ENCODE measurements at places on chromosomes 2 and 18.

GRCh38 chr2:235746257-235746934, 252.6 kb downstream of the AGAP1 start:
- peak; percentile 83 for DNase-seq

DNA sequence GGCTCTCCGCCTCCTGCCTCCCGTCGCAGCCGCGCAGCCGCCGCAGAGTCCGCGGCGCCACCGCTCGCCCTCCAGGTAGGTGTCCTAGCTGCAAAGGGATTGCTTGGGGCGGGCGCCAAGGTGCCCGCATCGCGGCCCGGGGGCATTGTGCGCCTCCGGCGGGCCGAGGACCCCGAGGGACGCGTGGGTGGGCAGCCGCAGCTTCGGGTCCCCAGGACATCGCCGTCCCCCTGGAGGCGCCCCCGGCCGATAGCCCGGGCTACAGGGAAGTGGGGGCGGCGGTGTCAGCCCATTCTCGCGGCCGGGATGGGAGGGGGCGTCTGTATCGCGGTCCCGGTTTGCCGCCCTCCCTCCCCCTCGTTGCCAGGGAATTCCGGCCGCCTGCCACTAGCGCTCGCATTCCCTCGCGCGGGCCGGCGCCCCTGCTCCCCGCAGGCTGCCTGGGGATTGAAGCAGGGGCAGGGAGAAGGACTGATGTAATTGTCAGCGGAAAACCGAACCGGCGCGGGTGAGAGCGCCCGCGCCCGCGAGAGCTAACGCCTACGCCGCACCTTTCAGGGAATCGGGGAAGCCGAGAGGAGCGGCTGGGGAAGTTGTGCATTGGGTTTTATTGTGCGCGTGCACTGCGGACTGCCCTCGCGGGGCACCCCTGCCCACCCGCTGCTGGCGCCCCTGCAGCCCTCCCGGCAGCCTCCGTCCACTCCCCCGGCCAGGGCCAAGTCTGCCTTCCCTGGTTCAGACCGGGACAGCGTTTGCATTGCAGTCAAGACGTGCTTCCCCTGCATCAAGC, 483 bp downstream of the OSBPL6 start:
- peak; percentile 15 for DNase-seq

- DNase-seq = no peak
Observed at GRCh38 chr2:20977520-20978180, 66.2 kb downstream of the APOB start.

DNA sequence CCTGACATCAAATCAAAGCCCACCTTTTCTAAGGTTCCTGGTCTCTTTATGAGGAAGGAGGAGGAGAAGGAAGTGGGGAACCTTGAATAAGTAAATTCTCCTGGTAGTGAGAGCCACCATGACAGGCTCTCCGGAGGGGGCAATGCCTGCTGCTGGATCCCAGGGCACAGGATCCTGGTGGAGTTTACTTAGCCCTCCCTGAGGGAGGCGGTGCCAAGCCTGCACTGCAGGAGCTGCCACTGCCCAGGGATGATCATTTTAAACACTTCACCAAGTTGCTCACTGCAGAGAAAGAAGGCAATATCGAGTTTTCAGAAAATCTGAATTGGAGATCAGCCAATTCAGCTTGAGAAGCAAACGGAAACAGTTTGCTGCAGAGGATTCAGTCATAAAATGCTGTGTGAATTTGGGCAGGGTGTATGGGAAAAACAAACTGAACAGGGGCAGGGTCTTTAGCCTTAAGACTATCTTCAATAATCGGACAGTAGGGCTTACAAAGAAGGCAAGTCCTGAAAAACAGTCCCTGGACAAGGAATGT, 200.7 kb downstream of the RAD51AP2 start:
- DNase-seq = no peak

- no peak for DNase-seq
Observed at GRCh38 chr18:32175265-32175664, 14.6 kb upstream of the MEP1B start.

- DNase-seq = no peak
Observed at GRCh38 chr2:230327418-230328154, 593 bp downstream of the SP140L start.

GRCh38 chr2:287911-288757, at the start of gene ALKAL2:
TSS of gene ALKAL2 (minus strand) at chr2:288091. CDS start at chr2:287835, 256 bp downstream.
- DNase-seq = no peak

GRCh38 chr2:46369783-46370182, 72.6 kb downstream of the EPAS1 start:
- no peak for DNase-seq

DNA sequence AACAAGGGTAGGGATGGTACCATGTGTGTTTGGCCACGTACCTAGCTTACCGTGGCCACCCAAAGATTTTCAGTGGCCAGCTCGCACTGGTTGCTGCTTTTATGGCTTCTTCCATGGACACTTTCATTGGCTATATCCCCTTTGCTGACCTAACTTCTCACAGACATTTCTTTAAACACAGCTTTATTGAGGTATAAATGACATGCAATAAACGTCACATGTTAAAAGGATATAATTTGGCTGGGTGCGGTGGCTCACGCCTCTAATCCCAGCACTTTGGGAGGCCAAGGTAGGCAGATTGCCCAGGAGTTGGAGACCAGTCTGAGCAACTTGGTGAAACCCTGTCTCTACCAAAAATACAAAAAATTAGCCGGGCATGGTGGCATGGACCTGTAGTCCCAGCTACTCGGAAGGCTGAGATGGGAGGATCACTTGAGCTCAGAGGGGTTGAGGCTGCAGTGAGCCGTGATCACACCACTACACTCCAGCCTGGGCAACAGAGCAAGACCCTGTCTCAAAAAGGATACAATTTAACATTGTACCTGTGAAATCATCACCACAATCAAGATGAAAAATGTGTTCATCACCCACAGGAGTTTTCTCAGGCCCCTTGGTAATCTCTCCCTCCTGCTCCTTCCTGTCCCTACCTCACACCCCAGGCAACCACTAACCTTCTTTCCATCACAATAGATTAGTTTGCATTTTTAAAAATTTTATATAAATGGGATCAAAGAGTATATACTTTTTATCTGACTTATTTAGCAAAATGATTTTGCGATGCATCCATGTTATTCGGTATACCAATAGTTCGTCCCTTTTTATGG, 127.8 kb upstream of the PPP1CB start:
- no peak for DNase-seq

GRCh38 chr18:5166606-5167280, 30.3 kb downstream of the AKAIN1 start:
- no peak for DNase-seq

DNA sequence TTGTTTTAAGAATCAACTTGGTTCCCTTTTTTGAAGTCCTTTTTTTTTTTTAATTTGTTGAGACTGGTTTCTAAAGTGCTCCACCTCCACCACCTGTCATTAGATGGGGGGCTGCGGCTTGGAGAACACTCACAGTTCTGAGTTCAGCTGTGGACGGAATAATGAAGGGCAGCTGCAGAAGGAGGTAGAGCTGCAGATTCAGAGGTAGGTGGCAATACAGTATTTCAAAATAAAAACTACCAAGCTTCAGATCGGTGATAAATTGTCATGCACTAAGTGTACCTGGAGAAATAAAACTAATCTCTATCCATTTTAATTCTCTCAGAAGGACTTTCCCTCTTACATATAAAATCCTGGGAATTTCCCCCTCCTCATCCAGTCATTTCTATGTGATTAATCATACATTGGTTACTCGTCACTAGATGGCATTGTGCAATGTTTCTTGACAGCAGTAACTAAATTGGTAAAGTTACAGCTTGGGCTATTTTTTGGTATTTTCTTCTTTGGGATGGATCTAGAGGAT, 81.1 kb upstream of the SLC39A10 start:
- peak; percentile 27 for DNase-seq

- DNase-seq = no peak
Observed at GRCh38 chr18:14949800-14950664, 202.1 kb downstream of the ANKRD30B start.

DNA sequence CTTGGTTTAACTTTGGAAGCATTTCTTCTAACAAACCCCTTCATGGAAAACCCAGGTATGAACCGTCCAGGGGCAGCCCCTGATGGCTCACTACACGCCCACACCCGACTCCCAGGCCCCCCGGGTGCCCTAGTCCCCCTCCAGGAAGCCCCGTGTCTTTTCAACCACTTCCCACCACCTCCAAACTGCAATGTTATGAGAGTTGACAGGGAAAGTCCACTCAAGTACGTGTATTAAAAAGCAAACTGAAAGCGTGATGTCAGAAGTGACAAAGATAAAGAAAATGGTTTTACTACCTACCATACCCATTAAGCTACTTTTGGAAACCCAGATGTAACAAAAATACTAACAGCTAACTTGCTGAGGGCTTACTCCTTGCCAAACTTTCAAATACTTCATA, 51.5 kb downstream of the L3MBTL4 start:
- no peak for DNase-seq

GRCh38 chr2:133504566-133505505, 63.4 kb downstream of the NCKAP5 start:
- no peak for DNase-seq

DNA sequence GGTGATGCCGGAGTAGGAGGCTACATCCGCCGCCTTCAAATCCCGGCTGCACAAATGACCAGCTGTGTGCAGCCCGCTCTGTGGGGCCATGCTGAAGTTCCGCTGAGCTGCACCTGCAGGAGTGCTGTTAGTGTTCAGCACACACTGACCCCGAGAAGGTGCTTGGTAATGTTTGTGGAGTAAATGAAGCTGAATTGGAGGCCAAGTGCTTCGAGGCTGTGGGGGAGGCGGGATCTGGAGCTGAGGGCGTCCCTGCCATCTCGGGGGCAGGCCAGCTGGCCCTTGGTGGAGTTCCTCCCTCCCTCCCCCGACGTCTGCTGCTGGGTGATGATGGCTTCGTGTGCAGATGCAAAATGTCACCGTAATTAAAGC, 23.2 kb downstream of the KCNF1 start:
- no peak for DNase-seq

GRCh38 chr2:75703589-75704287, 7.0 kb downstream of the GCFC2 start:
- no peak for DNase-seq

DNA sequence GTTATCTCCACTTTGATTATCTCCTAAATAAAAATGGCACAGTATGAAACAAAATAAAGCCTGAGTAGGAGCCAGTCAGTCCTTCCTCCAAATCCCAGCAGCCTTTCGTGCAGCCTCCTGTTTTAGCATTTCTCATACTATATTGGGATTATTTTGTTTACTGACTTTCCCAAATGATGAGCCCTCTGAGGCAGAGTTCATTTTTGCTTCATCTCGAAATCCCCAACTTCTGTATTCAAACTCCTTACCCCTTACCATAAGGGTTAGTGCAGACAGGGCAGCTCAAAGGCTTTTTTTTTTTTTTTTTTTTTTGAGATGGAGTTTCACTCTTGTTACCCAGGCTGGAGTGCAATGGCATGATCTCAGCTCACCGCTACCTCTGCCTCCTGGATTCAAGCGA, 113.3 kb upstream of the FOSL2 start:
- DNase-seq = no peak

GRCh38 chr18:40371673-40372072, 1583.4 kb upstream of the PIK3C3 start:
- DNase-seq = no peak

DNA sequence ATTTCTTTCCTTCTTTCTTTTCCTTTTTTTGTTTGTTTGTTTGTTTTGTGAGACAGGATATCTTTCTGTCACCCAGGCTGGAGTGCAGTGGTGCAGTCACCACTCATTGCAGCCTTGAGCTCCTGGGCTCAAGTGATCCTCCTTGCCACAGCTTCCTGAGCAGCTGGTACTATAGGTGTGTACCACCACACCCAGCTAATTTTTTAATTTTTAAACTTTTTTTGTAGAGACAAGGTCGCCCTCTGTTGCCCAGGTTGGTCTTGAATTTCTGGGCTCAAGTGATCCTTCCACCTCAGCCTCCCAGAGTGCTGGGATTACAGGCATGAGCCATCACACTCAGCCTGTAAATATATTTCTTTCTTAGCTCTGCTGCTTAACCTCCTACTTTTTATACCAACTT, 83.4 kb upstream of the CYP20A1 start:
- DNase-seq = peak; percentile 56

GRCh38 chr2:152166633-152167032, 8.9 kb downstream of the STAM2 start:
- DNase-seq = peak; percentile 59

- no peak for DNase-seq
Observed at GRCh38 chr2:69175790-69176715, 163.1 kb downstream of the ANTXR1 start.

- DNase-seq = no peak
Observed at GRCh38 chr2:17059458-17059857, 393.8 kb upstream of the CYRIA start.

DNA sequence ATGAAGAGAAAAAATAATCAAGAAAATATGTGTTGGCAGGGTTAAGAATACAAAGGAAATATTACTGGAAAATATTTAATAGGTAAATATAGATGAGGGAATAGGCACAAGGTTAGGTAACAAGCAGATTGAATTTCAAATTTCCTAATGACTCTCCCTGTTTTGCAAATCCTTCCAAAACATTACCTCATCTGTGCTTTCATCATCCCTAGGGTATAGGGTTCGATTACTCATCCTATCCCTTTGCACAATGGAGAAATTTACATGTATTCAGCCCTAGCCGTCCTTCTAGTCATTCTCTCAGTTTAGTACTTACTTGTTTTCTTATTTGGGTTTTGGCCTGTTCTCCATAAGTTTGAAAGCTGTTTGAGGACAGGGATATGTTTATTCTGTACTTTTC, 864.6 kb upstream of the FSHR start:
- DNase-seq = no peak

DNA sequence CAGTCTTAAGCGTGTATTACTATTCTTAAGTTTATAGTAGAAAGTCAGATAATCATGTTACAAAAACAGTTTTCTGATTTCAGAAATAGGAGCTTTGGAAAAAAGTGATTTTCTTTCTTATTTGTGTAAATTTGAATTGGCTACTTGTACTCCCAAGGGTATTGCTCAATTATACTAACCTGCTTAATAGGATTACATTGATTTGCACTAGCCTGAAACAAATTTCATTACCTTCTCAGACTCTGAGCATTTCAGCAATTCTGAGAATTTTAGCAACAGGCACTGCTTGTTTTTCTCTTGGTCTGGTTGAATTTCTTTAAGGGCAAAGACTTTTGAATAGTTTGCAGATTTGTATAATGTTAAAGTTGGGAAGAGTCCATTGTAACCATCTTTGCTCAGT, 87.2 kb upstream of the NXPH2 start:
- DNase-seq = no peak

- DNase-seq = no peak
Observed at GRCh38 chr2:6352906-6353515, 512.7 kb downstream of the CMPK2 start.

GRCh38 chr2:189826039-189826438, 41.8 kb downstream of the PMS1 start:
- DNase-seq = no peak

DNA sequence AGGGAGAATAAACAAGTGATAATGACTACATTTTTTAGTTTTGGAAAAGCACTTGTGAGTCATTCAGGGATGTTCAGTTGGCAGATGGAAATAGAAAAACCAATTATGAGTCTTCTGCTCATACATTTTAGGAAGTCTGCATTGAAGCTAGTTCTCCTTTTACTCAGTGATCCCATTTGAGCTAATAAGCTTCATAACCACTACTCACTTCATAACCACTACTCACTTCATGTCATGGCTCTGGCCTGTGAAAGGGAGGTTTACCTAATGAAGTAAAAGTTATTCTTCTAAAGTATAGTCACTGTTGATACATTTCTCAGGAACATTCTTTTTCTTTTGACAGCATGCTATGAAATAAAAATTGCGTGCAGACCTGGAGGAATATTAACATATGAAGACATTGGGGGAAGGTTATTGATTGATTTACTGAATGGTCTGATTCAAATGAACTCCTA, 948.7 kb downstream of the TSN start:
- no peak for DNase-seq
